ENCODE measurements at places on chromosomes 6 and 20.

- no peak for DNase-seq
These were observed 7.9 kb downstream of the WFDC3 start for GRCh38 chr20:45783656-45784294.

- no peak for DNase-seq
These were observed 276.3 kb downstream of the PAX1 start for GRCh38 chr20:21981597-21982344.

GRCh38 chr6:56297022-56297989 lies 49.9 kb upstream of the COL21A1 start:
- DNase-seq, result no peak

GRCh38 chr20:44291754-44292153 lies 19.2 kb downstream of the FITM2 start:
- DNase-seq, result no peak

- DNase-seq, result no peak
These were observed 7.2 kb downstream of the CCR6 start for GRCh38 chr6:167130008-167130677.

DNA sequence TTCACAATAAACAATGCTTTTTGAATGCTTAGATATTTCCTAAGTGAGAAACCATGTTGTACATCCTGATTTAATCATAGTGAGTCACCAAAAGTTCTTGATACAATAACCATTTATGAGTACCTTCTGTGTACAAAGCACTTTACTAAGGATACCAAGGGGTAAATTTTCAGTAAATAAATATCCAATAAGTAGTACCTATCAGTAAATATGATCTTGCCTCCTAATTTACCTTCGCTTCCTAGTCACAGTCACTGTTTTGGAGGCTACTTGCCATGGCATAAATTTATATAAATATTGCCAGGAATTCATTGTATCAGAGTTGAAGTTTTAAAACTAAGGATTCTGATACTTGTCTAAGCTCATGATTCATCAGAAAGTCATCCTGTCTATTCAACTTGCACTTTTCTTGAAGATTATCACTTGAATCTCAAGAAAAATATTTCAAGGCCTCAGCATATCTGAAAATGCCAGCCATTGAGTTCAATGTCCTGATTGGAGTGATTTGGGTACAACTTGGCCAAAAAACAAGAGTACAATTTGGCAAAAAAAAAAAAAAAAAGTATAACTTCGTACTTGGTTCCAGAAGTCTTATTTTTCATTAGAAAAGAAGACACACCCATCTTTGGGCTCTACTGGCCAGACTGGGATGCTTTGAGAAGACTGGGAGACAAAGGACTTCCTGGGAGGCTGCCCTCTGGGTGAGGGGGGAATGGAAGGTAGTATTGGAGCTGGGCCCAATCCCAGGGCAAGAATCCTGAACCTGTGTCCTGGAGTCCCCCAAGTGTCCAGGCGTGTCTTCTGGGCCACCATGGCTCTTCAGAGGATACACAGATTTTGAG lies 32.8 kb downstream of the RAB22A start:
- no peak for DNase-seq

DNA sequence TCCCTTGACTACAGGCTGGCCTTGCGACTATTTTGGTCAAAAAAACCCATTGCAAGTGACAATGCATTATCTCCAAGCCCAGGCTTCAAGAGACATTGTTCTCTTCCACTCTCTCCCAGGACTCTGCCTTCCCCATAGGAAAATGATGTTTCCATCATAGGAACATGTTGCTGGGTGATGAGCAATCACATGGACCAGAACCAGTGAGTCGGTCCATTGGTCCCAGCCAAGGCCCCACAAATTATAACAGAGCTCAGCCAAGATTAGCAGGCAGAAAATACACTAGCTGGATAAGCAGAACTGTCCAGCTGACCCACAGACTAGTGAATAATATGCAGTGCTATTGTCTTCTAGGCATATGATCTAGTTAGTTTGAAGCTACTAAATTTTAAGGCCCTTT lies 27.4 kb downstream of the TENT5A start:
- DNase-seq, result no peak

DNA sequence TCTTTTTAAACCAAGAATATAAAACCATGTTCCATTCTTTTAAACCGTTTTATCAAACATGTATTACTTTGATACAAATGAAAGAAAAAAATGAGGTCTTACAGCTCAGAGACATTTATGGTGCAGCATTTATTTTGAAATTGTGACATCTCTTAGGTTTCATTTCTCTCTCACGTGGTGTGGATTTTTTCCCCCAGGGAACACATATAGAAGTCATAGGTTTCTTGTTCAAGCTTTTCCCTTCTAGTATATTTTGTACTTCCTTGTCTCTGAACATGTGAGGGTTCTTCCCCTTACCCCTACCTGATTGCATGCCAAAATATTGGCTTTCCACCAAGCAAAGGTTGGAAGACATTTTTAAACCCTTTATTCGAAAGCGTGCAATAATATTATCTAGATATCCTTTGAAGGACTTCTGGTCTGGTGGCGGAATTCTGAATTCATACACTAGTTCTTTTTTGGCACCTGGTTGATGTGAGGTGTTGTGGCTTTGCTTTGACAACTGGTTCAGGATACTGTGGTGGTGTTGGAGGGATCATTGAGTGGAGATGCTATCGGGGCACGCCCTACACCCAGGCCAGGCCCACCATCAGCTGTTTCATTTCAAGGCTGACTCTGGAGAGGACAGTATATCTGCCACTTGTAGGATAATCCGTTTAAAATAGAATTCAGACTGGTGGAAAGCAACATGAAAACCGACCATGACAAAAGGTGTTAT lies 5.6 kb upstream of the FAM50B start:
- no peak for DNase-seq

GRCh38 chr6:56549014-56549413 lies 93.7 kb downstream of the DST start:
- DNase-seq, result no peak

- no peak for DNase-seq
These were observed 627.5 kb downstream of the PRKN start for GRCh38 chr6:162100096-162100495.

- no peak for DNase-seq
These were observed at the start of gene HLA-DRA for GRCh38 chr6:32439602-32440214. HLA-DRA (plus strand) TSS chr6:32439887; CDS start chr6:32439951, 64 bp downstream.

DNA sequence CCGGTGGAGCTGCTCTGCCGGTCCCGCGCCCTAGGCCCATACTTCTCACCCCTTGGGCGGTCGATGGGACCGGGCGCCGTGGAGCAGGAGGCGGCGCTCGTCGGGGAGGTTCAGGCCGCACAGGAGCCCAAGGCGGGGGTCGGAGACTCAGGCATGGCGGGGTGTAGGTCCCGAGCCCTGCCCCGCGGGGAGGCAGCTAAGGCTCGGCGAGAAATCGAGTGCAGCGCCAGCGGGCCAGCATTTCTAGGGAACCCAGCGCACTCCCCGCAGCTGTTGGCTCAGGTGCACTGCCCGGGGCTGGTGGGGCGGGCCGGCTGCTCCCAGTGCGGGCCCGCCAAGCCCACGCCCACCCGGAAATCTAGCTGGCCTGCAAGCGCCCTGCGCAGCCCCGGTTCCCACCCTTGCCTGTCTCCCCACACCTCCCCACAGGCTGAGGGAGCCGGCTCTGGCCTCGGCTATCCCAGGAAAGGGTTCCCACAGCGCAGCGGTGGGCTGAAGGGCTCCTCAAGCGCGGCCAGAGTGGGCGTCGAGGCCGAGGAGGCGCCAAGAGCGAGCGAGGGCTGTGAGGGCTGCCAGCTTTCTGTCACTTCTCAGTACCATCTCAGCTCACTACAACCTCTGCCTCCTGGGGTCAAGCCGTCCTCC lies 40.2 kb upstream of the GMPR start:
- DNase-seq, result no peak

- DNase-seq, result no peak
These were observed 19.5 kb upstream of the ASXL1 start for GRCh38 chr20:32338665-32339064.

DNA sequence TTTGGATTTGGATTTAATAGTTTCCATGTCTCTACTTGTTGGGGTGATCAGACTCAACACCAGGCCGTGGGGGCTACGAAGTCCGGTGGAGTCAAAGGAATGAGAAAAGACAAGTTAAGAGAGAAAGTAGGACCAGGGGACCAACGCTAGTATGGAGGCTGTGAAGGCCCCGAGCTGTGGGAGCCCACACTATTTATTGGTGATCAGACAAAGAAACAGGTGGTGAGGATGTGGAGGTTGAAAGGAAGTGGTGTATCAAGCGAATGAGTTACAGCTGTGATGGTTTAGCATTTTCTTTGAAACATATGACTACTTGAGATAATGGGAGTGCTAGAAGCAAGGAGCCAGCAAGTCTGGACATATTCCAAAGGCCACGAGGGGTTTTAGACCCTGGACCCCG lies 62.4 kb downstream of the AKAP7 start:
- DNase-seq, result no peak

DNA sequence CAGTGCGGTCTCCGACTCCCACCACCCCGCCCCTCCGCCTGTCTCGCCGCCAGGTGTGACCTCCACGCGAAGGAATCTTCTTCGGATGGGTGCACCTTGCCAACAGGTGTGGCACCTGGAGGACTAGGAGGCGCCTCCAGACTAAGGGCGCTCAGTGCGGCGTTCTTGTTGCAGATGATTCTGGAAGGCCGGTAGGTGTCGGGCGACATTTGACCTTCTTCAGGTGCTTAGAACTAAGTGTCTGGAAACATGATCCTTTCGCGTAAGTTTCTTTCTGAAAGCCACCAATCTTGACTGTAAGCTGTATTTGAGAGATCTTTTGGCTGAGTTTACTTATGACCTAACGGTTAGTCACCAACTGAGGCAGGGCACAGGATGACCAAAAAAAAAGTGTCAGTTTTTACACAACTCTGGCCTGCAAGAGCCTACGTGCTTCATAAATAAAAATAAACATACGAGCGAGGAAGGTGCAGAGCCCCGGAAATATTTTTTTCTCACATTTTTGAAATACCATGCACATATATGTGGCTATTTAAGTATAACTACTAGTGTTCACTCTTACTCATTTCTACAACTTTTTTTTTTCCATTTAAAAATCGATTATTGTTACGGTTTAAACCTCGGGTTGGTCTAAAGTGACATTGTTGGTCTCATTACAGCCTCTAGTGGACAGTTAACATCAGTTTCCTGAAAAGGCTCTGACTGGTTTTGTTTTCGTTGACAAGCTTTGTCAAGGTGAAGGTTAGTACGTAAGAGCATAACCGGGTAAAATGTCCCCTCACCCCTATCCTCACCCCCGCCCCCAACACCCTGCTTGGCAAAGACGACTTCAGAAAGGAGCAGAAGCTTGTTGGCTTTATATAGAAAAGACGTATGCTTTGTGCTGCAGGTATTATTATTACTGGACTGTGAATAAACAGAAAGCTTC lies 1.6 kb upstream of the ATXN1 start:
- DNase-seq, result peak; percentile 63

- peak; percentile 21 for DNase-seq
These were observed 11.9 kb upstream of the C20orf144 start for GRCh38 chr20:33650111-33650752.

DNA sequence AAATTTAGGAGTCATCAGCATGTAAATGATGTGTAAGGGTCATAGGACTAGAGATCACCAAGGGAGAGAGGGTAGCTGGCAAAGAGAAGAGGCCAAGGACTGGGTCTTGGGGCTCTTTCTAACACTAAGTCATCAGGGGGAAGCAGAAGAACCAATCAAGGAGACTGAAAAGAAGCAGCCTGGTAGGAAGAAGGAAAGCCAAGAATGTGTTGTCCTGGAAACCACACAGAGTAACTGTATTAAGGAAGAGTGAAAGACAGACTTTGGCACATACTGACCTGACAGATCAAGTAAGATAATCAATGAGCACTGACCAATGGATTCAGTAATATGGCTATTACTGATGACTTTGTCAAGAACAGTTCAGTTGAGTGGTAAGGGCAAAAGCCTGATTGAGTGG lies 42.3 kb upstream of the LAMA4 start:
- DNase-seq, result no peak

GRCh38 chr6:26331218-26332073 lies 33.6 kb upstream of the BTN3A2 start:
- no peak for DNase-seq

DNA sequence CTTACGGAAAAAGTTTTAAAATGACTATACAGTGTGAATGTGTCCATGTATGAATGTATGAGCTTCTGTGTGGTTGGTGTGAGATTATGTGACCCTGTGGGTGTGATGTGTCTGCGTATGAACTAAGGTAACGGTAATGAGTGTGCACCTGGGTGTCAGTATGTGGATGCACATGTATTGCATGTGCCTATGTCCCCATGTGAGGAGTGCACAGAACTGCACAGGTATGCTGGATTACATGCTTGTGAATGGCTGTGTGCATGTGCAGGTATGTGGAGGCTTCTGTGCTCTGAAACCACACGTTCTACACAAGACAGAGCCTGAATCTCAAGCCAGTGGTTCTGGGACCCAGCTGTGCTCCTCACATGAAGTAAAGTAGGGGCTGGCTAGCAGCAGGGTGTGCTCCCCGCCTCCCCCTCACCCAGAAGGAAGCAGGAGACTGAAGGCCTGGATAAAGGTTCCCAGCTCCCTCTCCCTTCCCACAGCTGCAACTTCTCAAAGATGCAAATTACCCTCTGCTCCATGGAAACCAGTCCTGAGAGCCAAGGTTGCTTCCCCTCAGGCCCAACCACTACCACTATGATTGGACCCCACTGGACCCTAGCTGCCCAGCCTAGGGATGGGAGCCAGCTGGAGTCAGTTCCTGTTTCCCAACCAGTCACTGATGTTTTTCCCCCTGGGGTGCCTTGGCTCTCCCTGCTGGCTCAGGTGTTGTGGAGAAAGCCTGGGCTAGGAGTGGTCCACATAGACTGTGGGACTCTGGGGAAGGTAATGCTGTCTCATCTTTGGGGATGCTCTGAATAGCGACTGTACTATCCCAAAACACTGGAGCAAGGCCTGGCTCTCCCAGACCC lies 24.8 kb upstream of the SPDEF start:
- DNase-seq, result no peak

DNA sequence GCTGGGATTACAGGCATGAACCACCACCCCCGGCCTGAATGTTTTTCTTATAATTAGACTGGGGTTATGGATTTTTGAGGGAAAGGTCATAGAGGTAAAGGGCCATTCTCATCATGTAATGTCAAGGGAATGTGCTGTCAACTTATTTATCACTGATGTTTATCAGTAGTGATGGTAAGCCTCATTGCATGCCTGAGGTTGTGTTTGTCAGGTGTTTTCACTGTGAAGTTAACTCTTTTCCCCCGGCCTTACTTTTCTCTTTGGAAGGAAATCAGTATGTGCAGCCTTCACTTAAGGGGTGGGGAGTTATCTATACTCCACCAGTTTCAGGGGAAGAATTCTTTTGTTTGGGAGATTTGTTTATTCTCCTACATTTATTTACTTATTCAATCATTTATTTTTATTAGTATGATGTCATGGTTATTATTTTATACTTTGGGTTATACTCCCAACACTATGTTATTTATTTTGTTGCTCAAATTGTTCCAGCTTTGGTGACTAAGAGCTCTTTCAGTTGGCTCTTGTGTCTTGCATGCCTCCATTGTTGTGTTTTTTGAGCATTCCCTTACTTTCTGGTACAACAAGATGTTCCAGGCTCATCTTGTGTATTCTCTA lies 2.8 kb upstream of the SLC17A5 start:
- no peak for DNase-seq

Data from right forelimb (tissue), 1 donor.